NCI-H1105 (cell line): ENCODE measurements at places on chromosomes 5 and 9.
A peak's percentile ranks its signal among the peaks of the same experiment; 100 is the strongest.

DNA sequence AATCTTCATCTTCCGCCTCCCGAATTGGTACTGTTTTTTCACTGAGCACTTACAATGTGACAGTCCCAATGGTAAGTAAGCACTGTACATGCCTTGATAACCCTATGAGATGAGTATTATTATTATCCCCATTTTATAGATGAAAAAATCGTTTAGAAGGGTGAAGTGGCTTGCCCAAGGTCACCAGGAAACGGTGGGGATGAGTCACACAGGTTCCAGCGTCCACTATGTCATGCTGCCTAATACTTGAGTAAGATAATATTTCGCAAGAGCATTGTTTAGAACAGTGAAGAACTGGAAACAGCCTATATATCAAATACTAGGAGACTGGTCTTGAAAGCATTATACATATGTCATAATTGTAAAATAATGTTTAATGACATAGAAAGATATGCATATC is 12.9 kb downstream of the HAND1 start:
- no peak for DNase-seq

GRCh38 chr5:176994460-176995121 is 12.0 kb downstream of the UIMC1 start:
- no peak for DNase-seq

DNA sequence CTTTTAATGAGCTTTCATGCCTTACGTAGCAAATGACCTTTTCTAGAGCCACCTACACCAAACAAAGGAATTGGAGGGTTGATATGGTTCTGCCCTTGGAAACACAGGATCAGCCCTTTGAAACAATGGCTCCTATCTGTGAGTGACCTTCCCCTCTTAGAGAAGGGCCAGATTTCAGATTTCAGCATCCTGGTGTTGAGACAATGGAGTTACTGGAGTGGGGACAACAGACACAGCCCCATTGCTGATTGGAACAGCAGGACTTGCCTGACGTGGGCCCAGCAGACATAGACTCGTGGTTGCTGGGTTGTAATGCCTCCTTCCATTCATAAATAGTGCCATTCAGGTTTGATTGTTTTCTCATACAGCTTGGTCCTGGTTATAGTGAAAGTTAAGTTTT is 96.0 kb downstream of the GALNT10 start:
- no peak for DNase-seq

- DNase-seq = no peak
These were observed 122.3 kb downstream of the SEMA5A start for GRCh38 chr5:9423571-9423970.

- DNase-seq = peak; percentile 42
These were observed 91.2 kb downstream of the RFK start for GRCh38 chr9:76302947-76303550.

- peak; percentile 66 for DNase-seq
These were observed 388 bp upstream of the MED10 start for GRCh38 chr5:6378766-6379103.

GRCh38 chr9:638152-638551 is 203.3 kb upstream of the DMRT1 start:
- no peak for DNase-seq

DNA sequence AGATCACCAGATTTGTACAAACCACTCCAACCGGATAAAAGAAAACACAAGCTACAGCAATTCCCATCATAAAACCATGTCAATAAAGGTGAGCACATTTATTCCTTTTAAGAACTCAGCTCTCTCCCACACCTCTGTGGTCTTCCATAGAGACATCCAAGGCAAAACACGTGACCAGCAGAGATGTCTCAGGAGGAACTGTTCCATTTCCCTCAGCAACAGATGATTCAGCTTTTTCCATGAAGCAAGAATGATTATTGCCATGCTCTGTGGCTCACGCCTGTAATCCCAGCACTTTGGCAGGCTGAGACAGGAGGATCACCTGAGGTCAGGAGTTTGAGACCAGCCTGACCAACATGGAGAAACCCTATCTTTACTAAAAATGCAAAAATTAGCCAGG is 15.8 kb downstream of the GZMK start:
- no peak for DNase-seq

DNA sequence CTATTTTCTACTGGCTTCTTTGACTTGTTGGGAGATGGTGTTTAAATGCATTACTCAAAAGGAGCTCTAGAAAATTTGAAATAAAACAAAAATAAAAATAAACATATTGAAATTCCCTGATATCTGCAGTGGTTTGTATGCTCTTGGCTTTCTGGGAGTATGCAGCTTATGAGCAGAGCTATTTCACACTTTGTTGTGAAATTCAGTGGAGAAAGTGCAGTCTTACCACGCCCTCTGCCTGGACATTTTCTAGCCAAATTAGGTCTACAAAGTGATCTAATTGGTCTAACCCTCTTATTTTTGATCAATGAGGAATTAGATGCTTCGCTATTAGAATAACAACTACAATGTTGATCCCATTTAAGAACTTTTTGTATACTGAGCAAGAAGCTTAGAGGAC is 66.8 kb downstream of the INSYN2B start:
- no peak for DNase-seq

DNA sequence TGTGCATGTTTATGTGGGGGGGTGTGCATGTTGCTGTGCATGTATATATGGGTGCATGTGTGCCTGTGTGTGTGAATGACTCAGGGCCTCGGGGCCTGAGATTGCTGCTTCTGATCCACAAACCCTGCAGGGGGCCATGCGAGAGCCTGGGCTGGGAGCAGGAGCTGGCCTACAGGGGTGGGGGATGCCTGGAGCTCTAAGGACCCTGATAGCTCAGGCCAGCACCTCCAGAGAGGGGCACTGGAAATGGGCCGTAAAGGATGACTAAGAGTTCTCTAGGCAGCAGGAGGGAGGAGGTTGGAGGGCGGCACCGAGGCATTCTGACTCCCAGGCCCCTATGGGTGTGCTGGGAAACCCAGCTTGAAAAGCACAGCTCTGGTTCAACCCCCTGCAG is 6.9 kb upstream of the UBAC1 start:
- no peak for DNase-seq

DNA sequence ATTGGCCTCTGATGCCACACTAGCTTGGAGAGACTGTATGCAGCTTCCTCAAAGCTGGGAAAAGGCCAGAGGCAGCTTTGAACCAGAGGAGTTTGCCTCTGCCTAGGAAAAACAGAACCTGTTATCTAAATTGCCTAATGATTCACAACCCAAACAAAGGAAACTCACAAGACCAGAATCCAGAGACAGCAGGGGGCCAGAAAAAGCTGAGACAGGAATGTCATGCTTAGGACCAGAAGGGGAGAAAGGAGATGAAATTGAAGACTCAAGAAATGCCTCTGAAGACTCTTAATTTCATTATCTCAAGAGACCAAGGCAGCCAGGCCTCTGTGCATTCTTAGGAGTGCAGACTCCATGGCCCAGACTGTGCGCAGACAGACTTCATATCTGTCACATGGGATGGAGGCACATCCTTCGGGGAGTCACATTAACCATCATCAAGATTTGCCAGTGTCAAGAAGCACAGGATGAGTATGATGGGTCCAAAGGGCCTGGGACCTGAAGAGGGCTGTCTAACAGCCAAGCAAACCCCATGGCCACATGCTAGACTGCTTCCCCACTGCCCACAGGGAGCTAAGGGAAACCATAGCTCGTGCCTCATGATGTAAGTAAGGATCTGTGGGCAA is 57.3 kb downstream of the ARSB start:
- DNase-seq = no peak

DNA sequence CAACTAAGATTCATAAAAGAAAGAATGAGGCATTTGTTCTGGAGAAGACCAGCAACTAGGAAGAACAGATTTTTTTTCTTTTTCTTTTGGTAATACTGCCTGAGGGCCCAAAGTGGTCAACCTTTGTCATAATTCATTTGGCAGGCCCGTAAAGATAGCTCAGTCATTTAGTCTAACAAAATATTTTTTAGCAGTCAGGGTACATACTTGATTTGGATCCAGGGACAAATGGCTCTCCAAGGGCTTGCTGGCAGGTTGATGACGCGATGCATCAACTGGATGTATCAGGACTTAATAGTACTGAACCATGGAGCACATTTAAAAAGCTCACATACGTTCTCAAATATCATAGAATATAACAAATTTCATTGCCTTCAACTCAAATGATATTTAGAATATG is 203.4 kb upstream of the ZNF608 start:
- DNase-seq = no peak
